SJSA1 (cell line): ENCODE measurements at places on chromosomes 6 and 20. TPM values are rescaled to one million over a fixed set of nuclear protein-coding genes. Genes with fewer than 3 reads are reported as not detected.

Gene EFCAB8
- 0.06 and 0.08 TPM in 2 replicates for total RNA-seq

Gene GGTLC1
- total RNA-seq, result not detected in 2 replicates

Gene EYS
- not detected in 2 replicates for total RNA-seq

Gene MATN4
- total RNA-seq, result 0.50 TPM in 1 of 2 replicates, not detected in the other

Gene SEC63
- 16.7 and 21.2 TPM in 2 replicates for total RNA-seq

Gene CPXM1
- total RNA-seq, result 1.2 TPM in 1 of 2 replicates, not detected in the other

Gene AGER
- 0.76 TPM in 1 of 2 replicates, not detected in the other for total RNA-seq

Gene PNPLA1
- not detected in 2 replicates for total RNA-seq

Gene SLC32A1
- total RNA-seq, result not detected in 2 replicates

Gene IMPG1
- not detected in 2 replicates for total RNA-seq

Gene PHF3
- 24.3 and 34.0 TPM in 2 replicates for total RNA-seq

Gene DZANK1
- 0.97 and 1.1 TPM in 2 replicates for total RNA-seq

Gene HUS1B
- total RNA-seq, result 3.3 TPM in 1 of 2 replicates, not detected in the other

Gene NMBR
- total RNA-seq, result not detected in 2 replicates

Gene GTF3C6
- 157 and 191 TPM in 2 replicates for total RNA-seq

Gene ANGPT4
- total RNA-seq, result not detected in 2 replicates
